ENCODE measurements at places on chromosomes 11 and 22.

DNA sequence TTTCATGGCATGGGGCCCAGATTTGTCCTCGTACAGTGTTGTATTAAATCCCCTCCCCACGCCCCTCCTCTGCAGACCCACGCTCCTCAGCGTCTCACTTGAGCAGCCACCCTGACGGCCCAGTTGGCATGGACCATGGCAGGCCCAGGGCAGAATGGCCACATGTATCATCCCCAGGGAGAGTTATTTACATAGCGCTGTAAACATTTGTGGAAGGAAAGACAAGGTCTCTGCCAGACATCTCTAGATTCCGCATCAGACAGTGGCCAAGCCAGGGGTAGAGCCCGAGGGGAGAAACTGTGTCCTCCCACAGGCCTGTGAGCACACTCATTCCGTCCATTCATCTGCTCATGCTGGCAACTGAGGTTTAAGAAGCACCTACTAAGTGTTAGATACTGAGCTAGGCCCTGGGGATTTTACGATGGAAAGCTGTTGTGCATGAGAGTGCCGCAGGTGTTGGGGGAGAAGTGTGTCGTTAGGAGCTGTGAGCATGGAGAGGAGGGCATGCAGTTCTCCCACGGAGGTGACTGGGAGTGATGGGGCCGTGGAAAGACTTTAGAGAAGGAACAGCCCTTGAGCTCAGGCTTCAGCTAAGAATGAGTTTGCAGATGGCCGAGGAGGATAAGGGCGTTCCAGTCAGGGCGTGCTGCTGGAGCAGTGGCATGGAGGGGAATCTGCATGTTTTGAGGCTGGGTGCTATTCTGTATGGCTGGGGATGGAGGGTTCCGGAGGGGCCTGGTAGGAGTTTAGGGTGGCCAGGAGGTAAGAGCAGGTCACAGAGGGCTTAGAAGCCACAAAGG lies 94.9 kb downstream of the GRIK4 start:
- no peak for DNase-seq

DNA sequence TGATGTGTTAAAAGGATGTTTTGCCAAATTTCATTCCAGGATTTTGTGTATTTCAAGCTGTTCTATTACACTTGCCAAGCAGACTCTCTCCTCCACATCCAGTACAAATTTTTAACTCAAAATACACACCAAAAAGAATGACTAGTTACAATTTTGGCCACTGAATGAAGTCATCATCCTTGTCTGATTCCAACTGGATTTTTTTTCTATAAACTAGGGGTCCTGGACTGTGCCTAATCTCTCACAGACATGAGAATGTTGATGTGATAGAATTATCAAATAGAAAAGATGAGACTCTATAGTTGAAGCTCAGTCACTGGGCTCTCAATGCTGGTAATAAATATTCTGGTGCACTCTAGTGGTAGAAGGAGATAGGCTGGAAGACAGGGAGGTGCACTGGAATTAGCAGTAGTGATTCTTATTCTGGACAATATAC lies 85.8 kb downstream of the FANCF start:
- no peak for DNase-seq

- DNase-seq = no peak
These were observed 783 bp upstream of the ANKRD54 start for GRCh38 chr22:37844904-37845329.

DNA sequence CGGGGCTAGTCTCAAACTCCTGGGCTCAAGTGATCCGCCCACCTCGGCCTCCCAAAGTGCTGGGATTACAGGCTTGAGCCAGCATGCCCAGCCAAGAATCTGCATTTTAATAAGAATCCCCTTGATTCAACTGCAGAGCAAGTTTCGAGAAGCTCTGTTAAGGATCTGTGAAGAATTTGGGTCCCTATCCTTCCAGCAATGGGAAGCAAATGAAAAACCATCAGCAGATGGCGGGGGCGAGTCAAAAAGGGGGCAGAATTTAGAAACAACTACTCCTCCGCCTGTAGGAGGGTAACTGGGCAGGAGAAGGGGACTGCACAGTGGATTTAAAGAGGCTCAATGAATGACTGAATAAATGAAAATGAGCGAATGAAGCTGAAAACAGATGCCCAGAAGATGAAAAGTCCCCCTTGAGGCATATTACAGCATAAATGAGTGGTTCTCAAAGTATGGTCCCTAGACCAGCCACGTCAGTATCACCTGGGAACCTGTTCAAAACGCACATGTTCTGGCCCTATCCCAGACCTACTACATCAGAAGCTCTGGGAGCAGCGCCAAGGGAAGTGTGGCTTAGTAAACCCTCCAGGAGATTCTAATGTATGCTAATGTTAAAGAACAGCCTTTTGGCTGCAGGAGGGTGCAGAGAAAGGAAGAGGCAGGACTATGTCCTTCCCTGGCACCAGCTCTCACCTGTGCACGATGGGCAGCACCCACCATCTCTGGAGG lies 15.0 kb downstream of the VWCE start:
- DNase-seq = no peak

DNA sequence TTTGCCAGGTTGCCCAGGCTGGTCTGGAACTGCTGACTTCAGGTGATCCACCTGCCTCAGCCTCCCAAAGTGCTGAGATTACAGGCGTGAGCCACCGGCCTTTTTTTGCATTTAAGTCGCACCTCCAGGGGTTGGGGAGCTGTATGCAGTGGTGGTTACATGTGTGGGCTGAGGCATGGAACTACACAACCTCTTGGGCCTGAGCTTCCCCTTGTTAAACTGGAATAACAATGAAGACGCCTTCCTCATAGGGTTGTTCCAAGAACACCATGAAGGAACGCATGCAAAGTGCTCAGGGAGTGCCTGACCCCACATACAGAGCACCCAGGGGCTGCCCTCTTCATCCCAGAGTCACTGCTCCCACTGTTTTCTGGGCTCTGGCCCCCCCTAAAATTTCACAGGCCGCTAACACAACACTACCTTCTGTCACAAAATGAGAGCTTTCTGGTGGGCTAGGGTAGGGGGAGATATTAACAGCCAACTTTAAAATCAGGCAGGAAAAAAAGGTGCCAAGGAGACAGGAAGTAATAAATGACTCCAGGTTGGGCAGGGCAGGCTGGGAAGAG lies 1.3 kb upstream of the FAM118A start:
- no peak for DNase-seq

- no peak for DNase-seq
These were observed 74.8 kb upstream of the SLC22A12 start for GRCh38 chr11:64516226-64516625.
